Activated CD4-positive, alpha-beta T cell treated with anti-CD3 and anti-CD28 coated beads, Interleukin-2, amount 50 U/mL, for 24 hours (primary cell): ENCODE measurements at places on chromosomes 16 and 17.

DNA sequence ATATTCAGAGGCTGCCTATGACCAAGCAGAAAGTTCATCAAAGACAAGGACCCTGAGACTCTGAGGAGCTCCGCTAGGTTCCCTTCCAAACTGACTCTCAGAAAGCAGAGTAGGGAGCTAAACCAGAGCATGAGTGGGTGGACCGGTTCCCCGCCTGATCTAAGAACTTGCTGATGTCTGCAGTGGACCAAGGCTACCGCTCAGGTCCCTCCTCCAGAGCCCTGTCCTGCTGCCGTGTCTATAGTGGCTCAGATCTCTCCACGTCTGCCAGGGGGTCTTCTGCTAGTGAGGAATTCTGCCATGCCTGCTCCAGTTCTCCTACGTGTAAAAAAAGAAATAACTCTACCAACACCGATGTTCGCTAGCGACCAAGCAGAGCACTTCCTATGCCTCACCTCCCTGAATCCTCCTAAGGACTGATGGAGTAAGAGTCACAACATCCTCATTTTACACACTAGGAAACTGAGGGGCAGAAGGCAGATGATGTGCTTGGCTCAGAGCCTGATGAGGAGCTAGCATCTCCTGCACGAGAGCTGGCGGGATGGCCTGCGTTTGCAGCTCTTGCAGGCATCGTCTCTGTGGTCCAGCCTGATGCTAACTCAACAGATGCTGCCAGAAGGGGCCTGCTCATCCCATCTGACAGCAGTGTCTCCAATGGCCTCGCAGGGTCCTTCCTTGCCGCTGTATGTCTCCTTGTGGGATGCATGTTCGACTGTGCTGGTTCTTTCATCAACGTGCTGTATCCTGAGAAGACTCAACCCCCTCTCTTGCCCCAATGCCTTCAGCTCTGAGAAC lies 265.5 kb downstream of the C16orf95 start:
- no peak for DNase-seq

- DNase-seq = no peak
These were observed 188.0 kb downstream of the NTN1 start for GRCh38 chr17:9209347-9209746.

DNA sequence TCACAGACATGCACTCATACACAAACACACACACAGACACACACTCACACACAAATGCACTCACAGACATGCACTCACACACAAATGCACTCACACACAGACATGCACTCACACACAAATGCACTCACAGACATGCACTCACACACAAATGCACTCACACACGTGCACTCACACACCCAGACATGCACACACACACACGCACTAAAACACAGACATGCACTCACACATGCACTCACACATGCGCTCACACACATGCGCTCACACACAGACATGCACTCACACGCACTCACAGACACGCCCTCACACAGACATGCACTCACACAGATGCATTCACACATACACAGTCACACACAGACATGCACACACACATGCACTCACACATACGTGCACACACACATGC lies 2.7 kb upstream of the ZNF469 start:
- no peak for DNase-seq

GRCh38 chr17:4948166-4948930 lies at the start of gene PFN1:
TSS of gene PFN1 (minus strand) at chr17:4948530. CDS start at chr17:4948394, 136 bp downstream.
- DNase-seq = peak; percentile 89

GRCh38 chr17:21815352-21816063 lies 123.2 kb downstream of the KCNJ18 start:
- no peak for DNase-seq

GRCh38 chr16:27235938-27236245 lies 32.6 kb downstream of the KDM8 start:
- no peak for DNase-seq

GRCh38 chr17:45293413-45294211 lies 23.2 kb downstream of the MAP3K14 start:
- no peak for DNase-seq

DNA sequence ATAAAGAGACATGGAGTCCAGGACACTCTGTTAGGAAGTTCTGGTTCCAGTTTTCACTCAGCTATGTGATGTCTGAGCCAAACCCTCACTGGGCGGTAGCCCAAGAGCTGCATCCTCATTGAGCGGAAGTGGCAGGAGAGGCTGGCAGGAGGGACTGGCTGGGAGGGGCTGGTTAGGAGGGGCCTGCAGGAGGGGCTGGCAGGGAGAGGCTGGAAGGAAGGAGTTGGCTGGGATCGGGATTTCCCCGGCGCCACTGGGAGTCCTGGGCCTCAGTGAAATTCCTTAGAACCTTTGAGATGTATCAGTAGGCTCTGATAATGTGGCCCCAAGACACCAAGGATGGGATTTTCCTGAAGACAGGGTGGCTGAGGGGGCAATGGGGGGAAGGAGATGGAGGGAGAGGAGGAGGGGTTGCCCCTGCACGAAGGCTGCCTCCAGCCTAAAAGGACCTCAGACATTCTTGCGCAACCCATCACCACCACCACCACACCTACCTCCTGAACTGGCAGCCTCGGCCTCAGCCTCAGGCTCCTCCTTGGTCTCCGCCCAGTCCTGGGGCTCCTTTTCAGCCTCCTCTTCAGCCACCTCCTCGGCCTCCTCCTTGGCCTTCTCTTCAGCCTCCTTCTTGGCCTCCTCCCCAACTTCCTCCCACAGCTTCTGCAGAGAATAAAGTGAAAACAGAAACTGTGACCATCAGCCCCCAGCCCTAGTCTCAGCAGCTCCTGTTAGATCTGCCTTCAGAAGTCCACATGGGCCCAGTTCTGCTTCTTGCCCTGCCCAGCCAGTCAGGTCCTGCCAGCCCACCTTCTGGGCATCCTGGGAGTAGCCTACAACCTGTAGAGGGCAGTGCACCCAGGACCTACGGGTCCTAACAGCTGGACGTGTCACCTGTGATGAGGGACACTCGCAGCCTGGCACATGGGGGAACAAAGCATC lies 31.7 kb downstream of the CNGB1 start:
- no peak for DNase-seq

DNA sequence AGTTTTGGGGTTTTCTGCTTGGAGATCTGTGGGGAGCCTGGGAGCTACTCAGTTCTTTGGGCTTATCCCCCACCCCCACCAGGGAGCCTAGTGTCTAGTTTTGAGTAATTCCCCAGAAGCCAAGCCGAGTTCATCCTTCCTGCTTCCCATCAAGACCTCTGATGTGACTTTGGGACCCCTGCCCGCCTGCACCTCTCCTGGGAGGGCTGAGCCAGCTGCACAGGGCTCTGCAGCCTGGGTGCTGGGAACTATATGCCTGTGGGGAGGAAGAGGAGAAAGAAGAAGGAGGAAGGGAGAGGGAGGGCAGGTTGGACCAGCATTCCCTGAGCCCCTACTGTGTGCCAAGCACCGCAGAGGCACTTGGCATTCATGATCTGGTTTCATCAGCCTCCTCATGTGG lies 178.9 kb downstream of the TMEM132E start:
- DNase-seq = no peak

DNA sequence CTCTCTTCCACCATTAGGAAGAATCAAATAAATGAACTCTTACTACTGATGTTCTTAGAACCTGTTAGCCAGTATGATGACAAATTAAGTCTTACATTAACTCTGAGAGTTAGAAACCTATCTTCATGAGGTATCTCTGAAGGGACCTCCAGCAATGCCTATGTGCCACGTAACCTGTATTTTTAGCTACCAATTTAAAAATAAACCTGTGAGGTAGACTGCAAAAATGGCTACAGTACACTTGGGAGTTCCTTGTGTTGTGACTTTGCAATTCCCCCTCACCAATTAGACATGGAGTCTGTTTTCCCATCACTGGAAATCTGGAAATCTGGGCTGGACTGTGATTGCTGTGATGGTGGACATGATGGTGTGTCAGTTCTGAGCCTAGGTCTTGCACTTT lies 143.7 kb upstream of the MPHOSPH6 start:
- no peak for DNase-seq

DNA sequence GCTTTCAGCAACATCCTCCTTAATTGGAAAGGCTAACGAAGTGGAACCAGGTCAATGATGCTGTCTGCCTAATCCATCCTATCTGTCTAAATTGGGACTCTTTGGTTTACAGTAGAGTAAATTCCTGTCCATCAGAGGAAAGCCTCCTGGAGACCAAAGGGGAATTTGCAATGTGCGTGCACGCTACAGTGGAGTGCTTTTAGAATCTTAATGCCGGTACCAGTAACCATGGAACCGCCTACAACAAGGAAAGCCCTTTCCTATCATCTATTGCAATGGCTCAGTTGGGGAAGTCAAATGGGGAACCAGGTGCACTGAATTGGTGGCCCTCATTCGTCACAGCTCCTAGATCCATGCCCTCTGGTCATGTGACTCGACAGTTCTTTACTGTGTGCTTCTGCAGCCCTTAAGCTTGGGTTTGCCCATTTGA lies 110.1 kb downstream of the XYLT1 start:
- no peak for DNase-seq

- peak; percentile 100 for DNase-seq
These were observed 15.8 kb downstream of the ZNF213 start for GRCh38 chr16:3150346-3151218.

GRCh38 chr16:3474136-3474779 lies 21.0 kb downstream of the C16orf90 start:
- no peak for DNase-seq

- no peak for DNase-seq
These were observed 80.9 kb upstream of the CBX4 start for GRCh38 chr17:79919862-79920720.

DNA sequence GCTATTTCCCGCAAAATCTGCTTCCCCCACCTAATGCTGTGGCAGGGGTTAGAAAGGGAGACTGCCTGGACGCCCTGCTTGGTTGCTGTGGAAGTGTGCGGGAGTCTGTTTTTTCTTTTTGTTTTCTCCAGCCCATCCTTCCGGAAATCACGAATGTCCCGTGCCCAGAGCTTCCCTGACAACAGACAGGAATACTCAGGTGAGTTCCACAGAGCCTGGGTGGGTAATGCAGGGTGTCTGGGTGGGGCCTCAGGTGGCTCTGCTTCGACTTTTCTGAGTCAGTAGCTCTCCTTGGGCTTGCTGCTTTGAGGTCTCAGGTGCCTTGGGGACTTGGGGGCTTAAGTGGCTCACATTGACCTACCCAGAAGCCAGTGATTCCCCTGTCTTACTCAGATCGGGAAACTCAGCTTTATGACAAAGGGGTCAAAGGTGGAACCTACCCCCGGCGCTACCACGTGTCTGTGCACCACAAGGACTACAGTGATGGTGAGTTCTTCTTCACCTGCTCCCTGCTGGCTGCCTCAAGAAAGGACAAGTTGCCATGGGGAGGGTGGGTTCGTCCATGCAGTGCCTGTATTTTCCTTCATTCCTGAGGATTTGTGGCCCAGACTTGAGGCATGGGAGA lies 11.4 kb downstream of the LIMD2 start:
- DNase-seq = no peak

- DNase-seq = no peak
These were observed 283.7 kb downstream of the CPPED1 start for GRCh38 chr16:12519986-12520385.

DNA sequence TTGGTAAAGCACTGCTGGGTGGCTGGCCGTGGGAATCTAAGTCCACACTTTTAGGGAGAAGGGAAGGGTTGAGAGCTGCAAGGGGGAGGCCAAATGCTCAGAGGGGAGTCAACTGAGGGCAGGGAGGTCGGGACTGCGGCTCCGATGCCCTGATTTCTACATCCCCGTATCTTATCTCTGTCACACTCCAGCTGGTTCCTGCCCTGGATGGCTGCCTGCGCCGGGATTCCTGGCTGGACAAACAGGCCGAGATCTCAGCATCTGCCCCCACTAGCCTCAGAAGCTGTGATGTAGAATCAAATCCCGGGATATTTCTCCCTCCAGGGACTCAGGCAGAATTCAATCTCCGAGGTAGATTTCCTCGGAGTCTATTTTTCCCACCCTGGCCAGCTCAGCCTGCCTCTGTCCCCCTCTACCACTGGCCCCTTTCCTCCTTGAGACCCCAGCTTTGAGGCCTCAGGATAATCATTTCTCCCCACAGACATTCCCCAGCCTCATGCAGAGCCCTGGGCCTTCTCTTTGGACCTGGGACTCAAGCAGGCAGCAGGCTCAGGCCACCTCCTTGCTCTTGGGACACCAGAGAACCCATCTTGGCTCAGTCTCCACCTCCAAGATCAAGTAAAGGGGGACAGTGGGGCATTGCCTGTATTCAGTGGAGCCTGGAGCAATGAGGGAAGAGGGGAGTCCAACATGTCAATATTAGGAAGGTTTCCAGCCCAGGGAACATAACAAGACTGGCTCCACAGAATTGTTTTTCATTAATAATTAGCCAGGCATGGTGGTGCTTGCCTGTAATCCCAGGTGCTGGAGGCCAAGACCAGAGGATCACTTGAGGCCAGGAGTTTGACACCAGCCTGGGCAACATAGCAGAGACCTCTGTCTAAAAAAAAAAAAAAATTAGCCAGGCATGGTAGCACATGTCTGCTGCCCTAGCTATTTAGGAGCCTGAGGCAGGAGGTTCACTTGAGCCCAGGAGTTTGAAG lies 1.8 kb downstream of the SHBG start:
- DNase-seq = no peak

DNA sequence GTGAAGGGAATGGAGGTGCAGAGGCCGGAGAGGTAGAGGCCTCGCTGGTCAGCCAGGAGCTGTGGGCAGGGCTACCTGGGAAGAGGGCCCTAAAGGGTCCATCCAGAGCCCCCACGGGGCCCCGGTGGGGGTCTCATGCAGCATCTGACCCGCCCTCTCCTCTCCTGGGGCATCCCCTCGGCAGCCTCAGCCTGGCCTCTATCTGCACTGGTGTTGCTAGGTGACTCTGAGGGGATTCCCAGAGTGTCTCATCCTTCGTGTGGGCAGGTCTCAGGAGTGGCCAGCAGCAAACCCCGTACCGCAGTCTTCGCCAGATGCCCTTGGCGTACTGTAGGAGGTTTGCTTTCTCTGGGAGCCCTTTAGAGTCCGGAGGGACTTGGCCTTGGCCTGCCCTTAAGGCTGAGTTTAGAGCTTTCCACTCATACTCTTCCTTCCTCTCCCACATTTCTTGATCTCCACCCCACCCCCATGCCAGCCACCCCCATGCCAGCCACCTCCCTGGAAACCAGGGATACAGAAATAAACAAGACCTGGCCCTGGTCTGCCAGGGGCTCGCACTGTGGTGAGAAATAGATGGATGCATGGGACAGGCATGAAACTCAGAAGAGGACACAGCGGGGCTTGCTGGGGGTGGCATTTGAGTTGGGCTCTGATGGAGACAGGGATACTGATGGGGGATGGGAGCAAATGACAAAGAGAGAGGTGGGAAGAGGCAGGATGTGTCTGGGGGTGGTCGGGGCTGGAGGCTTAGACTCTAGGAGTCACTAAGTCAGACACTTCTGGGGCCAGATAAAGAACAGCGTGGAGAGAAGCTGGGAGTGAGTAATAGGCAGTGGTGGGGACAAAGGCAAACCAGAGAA lies 9.9 kb downstream of the SLC5A10 start:
- DNase-seq = no peak

DNA sequence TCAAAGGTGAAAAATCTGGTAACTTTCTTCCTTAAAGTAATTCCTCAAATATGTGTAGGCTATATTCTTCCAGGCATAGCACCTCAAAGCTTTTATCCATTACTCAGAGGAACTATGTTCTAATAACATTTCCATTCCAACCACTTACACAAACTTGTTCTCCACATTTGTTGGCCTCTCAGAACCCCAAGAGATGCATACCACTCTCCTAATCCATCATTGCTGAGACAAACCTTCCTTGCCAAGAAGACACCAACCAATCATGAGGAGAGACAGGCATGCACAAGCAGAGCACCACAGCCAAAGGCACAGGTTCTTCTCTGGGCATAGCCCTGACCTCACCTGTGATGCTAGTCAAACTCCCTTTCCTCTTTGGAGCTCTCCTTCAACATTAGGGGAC lies 20.9 kb downstream of the CDH11 start:
- no peak for DNase-seq
